ENCODE measurements at places on chromosomes 3 and 15.

GRCh38 chr3:170021083-170021482, 16.7 kb upstream of the GPR160 start:
- DNase-seq: no peak

GRCh38 chr3:180181387-180181786, 144.7 kb upstream of the PEX5L start:
- DNase-seq: no peak

DNA sequence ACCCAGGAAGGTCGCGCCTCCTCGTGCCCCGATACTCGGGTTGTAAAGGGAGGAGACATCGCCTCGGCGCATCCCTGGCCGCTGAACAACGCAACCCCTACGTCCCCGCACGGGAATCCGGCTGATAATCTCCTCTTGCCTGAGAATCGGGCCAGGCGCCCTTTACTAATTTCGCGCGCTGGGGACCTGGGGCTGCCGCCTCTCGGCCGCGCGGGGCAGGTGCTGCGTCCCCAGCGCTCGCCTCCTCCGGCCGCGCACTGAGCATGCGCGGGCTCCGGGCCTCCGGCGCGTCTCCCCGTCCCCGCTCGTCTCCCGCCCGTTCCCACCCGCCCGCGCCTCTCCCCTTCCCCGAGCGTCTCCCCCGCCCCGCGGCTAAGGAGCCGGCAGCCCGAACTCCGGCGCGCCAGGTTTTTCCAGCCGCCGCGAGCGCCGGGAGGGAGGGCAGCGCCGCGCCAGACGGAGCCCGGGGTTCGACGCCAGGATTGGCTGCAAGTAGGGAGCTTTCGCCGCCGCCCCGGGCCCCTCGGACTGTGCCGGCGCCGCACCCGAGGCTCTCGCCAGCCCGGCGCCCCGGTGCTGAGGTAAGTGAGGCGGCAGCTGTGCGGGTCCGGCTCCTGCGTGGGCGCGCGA, at the start of gene CNTN4:
TSS of gene CNTN4 (plus strand) at position 469 of the 630 bp plus-strand sequence.
- DNase-seq: no peak

DNA sequence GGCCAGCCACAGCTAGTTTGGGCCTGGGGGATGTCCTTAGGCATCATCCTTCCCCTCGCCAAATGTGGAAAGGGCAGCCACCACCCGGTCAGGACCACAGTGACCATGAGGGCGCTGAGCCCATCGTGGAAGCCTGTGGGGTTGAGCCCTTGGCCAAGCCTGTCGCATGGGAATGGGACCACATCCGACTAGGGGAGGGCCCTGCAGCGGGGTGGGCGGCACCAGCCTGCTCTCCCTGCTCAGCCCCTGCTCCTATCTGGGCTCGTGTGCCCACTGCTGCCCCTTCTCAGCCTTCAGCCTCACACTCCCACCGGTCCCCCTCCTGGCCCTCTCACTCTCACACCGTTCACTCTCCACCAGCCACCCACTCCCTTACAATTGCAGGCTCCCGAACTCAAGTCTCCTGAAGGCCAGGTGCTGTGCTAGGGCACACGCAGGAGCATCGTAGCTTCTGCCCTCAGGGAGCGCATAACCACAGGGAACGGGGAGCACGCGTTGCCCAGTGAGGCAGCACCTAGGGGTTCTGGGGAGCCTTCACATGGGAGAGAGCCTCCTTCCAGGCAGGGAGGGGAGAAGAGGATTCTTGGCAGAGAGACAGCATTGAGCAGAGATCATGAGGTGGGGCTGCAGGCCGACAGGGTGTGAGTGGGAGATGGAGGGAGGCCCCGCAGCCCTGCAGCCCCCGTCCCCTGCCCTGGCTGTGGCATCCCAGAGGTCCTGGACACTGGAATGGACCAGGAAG, 26.1 kb downstream of the LOXL1 start:
- DNase-seq: no peak

DNA sequence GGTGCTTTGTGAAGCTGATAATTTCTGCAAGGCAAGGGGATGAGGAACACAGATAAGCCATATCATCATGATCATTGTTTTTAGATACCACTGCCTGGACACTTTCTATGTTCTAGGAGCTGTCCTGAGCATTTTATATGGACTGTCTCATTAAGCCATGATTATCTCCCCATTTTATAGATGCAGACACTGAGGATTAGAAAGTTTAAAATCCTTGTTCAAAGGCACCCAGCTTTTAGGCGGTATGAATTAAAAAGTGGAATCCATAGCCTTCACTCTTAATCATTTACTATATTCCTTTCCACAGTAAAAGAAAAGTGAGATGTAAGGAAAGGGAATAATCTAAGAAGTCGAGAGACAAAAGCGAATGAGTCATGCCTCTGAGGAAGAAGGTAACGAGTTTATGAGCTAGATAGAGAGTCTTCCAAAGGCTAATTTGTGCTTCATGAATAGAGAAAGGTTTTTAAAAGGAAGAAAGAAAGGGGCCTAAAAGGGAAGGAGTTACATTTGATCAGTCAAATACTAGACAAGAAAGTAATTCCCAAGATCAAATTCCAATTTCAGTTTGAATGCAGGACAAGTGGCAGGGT, 856.0 kb downstream of the FHIT start:
- no peak for DNase-seq

DNA sequence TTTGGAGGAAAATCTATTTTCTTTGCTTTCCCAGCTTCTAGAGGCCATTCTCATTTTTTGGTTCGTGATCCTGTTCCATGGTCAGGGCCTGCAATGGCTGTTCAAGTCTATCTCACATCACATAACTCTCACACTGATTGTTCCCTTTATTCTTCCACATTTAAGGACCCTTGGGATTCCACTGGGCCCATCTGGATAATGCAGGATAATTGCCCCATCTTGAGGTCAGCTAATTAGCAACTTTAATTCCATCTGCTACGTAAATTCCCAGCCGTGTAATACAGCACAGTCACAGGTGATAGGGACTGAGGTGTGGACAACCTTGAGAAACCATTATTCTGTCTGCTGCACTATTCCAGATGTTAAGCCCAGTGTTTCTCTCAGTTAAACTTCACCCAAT, 311.6 kb upstream of the CNTN4 start:
- no peak for DNase-seq

- DNase-seq: no peak
These were observed 49.7 kb upstream of the POMGNT2 start for GRCh38 chr3:43155464-43156121.

DNA sequence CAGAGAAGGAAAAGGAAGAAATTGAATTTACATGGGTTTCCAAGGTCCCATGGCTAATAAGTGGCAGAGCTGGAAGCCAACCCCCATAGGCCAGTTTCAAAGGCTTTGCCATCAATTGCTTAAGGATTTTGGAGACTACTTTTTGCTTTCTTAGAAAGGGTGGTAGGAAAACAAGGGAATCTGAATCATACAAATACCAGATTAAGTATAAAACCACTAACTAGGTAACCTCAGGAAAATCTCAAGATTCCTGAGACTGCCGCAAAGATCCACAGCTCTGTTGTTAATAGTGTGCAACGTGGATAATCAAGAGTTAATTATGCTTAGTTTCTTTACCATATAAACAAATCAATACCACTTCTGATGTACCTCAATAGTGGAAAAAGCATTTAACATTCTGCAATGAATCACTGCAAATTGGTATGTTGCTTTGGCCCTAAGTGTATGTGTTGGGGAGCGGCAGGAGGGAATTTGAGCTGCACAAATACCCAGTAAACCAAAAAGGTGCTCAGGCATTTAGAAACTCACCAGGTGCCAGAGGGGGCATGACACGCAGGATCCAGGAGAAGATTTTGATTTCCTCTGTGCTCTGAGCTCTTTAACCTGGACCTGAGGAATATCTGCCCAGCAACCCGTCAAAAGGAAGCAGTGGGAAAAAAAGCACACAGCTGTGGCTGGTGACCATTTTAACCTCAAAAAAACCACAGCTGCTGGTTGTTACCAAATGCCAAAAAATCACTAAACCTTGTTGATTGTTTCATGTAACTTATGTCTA, 22.0 kb downstream of the AADAC start:
- DNase-seq: no peak

Data from CD4-positive, alpha-beta T cell treated with Interleukin-4 for 4 hours (primary cell).